GM12891 (cell line): ENCODE measurements at places on chromosomes 1 and 21.

GRCh38 chr1:230693221-230693620, 20.7 kb downstream of the AGT start:
- DNase-seq, result no peak

DNA sequence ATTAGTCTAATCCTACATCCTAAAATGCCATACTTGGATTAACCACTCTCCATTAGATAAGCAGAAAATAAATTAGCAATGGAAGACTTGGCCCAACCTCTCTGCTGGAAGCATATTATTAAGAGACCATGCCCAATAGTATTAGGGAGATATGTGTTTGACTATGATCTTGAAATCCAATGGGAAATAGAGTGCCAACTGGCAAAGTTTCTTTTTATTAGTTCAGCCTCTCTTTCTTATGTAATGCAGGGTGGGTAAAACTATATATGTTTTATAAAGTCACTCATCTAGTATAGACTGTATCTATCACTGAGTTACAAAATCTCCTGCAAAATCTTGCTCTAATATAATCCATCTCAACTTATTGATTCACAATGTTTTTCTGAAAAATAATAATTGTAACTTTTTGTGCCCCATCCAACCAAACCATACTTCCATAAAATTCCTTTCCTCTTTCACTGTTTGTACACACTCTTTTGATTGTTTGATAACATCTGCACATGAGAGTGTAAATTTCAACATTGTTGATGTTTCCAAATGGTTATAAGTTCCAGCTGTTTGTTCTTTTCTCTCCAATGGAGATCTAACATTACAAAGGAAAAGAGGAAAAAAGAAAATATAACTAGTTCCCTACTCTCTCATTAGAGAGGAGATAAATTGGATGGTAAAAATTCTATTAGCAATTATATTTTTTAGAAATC, 408.1 kb upstream of the ADGRL2 start:
- DNase-seq, result no peak

GRCh38 chr21:44368711-44369446, 15.5 kb downstream of the TRPM2 start:
- no peak for DNase-seq

- no peak for DNase-seq
These were observed 75.6 kb downstream of the SYT6 start for GRCh38 chr1:114078116-114078515.

DNA sequence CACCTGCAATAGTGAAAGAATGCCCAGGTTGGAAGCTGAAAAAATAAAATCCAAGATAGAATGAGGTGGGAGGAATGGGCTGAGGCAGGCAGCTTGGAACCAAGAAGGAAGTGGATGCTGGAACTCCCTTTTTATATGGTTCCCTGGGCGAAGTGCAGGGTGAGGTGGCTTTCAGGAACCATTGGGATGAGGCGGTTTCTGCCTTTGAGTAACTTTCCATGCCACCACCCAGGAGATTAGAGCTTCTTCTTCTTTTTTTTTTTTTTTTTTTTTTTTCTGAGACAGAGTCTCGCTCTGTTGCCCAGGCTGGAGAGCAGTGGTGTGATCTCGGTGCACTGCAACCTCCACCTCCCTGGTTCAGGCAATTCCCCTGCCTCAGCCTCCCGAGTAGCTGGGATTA, 17.8 kb upstream of the MRPS6 start:
- no peak for DNase-seq

DNA sequence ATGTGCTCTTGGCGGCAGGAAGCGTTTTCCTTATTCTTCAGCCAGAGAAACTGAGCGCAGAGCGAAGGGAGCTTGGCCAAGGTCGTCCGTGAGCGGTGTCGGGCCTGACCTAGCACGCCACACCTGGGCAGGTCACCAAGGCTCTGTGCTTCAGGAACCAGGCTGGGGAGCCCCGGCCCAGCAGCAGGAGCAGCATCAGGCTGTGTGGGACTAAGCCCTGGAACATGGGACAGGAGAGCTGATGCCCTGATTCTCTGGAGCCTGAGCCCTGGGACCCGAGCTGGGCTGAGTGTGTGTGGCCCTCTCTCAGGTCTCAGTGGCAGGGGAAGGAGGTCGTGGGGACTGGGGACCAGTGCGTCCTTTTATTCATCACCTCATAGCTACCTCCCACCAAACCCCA, 65.2 kb upstream of the ABCG1 start:
- no peak for DNase-seq

GRCh38 chr1:47791879-47792608, 205.1 kb downstream of the TRABD2B start:
- DNase-seq, result no peak

GRCh38 chr1:12594966-12595756, 22.8 kb downstream of the DHRS3 start:
- peak; percentile 39 for DNase-seq

DNA sequence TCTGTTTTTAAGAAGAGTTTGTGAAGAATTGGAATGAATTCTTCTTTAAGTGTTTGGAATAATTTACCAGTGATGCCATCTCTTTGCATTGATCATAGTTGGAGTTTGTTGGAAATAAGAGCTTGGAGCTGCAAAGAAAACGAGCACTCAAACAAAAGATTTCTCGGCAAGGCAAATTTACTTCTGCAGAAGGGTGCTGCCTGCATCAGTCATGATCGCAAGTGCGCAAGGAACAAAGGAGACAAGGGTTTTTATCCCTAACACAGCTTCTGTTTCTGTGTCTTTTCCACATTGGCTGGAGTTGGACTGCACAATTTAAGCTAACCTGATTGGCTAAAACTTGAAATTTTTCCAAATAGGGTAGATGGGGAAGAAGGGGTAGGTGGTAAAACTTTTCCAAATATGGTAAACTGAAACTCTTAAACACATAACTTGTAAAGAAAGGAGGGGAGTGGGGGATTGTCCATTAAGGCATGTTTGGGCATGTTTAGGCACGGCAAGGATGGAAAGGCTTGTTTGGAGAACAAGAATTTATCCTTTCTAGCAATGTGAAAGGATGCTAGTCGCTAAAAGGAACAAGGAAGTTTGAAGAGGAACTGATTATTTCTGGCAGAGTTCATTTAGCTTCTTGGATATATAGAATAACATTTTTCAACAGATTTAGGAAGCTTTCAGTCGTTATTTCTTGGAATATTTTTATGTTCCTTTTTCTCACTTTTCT, 3.5 kb upstream of the AADACL4 start:
- no peak for DNase-seq

DNA sequence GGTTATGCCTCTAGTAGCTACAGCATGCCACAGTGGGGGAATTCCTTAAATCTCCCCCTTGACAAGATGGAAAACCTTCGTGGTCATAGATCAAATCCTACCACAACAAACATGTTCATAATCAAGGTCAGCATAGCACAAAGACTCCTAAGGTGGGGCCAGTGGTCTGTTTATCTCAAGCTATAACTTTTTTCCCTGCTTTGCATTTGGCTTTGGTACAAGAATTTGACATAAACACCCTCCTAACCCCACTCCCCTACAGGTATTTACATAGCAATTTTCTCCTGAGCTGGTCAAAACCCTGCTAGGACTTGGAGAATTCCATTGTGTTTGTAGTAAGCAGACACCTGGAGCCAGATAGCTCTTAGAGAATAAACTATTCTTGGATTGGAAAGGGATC, 58.5 kb downstream of the HIVEP3 start:
- DNase-seq, result no peak

DNA sequence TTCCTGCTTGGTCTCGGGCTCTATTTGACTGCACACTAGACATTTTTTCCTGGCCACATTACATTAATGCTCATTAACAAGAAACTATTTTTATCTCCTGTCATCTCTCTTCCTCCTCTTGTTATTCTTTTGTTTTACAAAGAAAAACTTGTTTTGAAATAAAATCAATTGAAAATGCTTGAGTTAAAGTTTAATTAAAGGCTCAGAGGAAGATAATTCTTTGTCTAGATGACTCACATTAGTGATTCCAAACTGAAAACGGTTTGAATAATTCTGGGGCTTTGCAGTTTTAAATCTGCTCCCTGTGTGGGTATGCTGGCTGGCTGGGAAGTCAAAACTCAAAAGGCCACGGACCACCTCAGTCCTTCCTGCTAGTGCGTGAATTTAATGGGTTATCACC, 29.6 kb downstream of the RGS5 start:
- no peak for DNase-seq

DNA sequence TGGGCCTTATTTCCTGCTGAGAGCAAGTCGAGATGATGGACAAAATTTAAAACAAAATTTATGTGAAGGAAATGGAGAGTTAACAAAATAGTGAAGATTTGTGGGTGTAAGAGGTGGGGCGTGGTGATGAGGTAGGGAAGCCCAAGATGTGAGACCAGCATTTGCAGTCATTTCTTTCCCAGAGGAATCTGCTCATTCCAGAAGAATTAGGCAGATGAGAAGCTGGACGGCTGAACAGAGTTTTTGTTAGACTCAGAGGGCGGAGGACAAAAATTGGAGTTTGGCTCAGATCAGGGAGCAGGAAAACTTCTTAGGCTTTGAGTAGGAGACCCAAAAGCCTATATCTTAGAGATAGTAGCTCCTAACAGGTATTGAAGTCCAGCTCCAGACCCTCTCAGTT, 65.3 kb downstream of the CAMTA1 start:
- no peak for DNase-seq

- no peak for DNase-seq
These were observed 1.9 kb downstream of the PLA2G2F start for GRCh38 chr1:20141001-20141400.
